ENCODE measurements at places on chromosomes 5 and 9. TPM values are rescaled to one million over a fixed set of nuclear protein-coding genes. Genes with fewer than 3 reads are reported as not detected.

- no peak overlapping the region for H3K27ac ChIP-seq
- H3K36me3 ChIP-seq, result no peaks in the 10 kb centered on the region
- no peaks in the 10 kb centered on the region for H3K4me1 ChIP-seq
- peaks cover 77% of the 10 kb centered on the region for H3K27me3 ChIP-seq
- DNase-seq, result peak; percentile 50
- no peak overlapping the region for H3K4me3 ChIP-seq
Measured at GRCh38 chr5:177982072-177982727, 13.8 kb downstream of the PROP1 start.

DNA sequence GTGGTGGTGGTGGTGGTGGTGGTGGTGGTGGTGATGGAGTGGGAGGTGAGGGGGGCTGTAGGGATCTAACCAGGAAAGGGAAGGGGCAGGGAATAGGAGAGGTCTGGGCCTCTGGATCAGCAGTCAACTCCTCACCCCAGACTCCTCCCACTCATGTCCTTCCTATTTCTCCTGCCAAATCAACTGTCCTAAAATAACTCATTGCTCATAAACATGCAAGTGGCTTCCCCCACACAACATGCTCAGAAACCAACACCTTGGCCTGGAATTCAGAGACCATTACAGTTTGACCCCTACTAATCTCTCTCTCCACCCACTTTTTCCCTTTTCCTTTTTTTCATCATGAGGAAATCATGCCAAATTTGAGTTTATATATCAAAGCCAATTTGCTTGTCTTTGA lies 8.4 kb upstream of the FSD1L start:
- no peaks in the 10 kb centered on the region for H3K4me1 ChIP-seq
- H3K27me3 ChIP-seq, result no peaks in the 10 kb centered on the region
- DNase-seq, result no peak

Gene KCNMB1
- polyA plus RNA-seq, result 19.8 TPM

Gene TPPP
- 1.2 TPM for polyA plus RNA-seq

Gene TMCO6
- polyA plus RNA-seq, result 6.8 TPM

DNA sequence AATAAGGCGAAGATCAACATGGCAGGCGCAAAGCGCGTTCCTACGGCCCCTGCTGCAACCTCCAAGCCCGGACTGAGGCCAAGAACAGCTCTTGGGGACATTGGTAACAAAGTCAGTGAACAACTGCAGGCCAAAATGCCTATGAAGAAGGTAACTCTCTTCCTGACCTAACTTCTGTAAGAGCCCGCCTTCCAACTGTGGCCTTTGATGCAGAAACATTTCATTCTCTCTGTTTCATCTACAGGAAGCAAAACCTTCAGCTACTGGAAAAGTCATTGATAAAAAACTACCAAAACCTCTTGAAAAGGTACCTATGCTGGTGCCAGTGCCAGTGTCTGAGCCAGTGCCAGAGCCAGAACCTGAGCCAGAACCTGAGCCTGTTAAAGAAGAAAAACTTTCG lies 979 bp downstream of the CCNB1 start:
- no peak overlapping the region for H3K27ac ChIP-seq
- peak overlapping the region; percentile 98 for H3K4me3 ChIP-seq
- no peak for DNase-seq
- H3K4me1 ChIP-seq, result peaks cover 22% of the 10 kb centered on the region
- H3K36me3 ChIP-seq, result peaks cover 26% of the 10 kb centered on the region

- peak overlapping the region; percentile 71 for H3K27ac ChIP-seq
- H3K4me3 ChIP-seq, result no peak overlapping the region
- peak; percentile 54 for DNase-seq
- no peaks in the 10 kb centered on the region for H3K36me3 ChIP-seq
Measured at GRCh38 chr5:65062469-65063083, 293.8 kb downstream of the CWC27 start.

DNA sequence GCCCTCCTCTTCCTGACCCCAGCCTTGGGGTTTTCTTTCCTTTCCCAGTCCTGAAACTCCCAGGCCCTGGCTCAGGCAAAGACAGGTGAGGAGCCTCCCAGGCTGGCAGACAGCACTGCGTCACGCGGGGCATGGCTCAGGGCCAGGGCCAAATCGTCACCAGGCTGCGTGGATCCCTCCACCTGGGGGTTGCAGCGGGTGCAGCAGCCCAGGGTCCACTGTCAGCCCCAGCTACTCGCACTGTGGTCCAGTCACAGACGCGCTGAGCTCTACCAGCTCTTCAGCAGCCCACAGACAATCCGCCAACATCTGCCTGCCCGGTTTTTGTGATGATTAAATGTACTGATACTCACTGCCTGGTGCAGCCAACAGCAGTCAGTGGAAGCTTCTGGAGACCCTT lies 12.1 kb downstream of the FAM78A start:
- H3K27me3 ChIP-seq, result peaks cover 3% of the 10 kb centered on the region
- DNase-seq, result no peak
- H3K4me3 ChIP-seq, result no peak overlapping the region
- H3K36me3 ChIP-seq, result peaks cover 13% of the 10 kb centered on the region
- H3K4me1 ChIP-seq, result peaks cover 57% of the 10 kb centered on the region

Gene SETD9
- polyA plus RNA-seq, result 8.2 TPM

Gene CNOT6
- 7.3 TPM for polyA plus RNA-seq

Gene TSSK1B
- not detected for polyA plus RNA-seq

DNA sequence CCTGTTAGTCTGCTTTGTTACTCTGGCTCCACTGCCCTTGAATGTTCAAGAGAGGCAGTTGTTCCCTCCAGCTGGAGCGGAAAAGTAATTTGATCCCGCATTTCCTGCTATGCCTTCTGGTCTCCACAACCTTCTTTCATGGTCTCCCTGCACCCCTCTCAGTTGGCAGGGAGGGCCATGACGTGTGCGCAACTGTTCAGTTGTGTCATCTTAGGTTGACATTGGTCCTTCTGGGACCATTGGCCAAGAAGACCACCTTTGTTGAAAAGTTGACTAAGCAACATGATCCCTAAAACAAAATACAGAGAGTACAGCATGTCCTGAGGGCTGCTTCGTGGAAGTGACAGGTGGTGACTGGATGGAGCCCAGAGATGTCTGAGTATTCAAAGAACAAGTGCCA lies 192.5 kb upstream of the TUT7 start:
- no peak overlapping the region for H3K4me3 ChIP-seq
- no peak for DNase-seq
- H3K4me1 ChIP-seq, result no peaks in the 10 kb centered on the region
- no peak overlapping the region for H3K27ac ChIP-seq
- H3K36me3 ChIP-seq, result no peaks in the 10 kb centered on the region

- no peak overlapping the region for H3K27ac ChIP-seq
- H3K4me3 ChIP-seq, result no peak overlapping the region
- no peaks in the 10 kb centered on the region for H3K4me1 ChIP-seq
- no peak for DNase-seq
Measured at GRCh38 chr5:162096448-162096847, 28.9 kb downstream of the GABRG2 start.
